ENCODE measurements at places on chromosomes 7 and 10.

DNA sequence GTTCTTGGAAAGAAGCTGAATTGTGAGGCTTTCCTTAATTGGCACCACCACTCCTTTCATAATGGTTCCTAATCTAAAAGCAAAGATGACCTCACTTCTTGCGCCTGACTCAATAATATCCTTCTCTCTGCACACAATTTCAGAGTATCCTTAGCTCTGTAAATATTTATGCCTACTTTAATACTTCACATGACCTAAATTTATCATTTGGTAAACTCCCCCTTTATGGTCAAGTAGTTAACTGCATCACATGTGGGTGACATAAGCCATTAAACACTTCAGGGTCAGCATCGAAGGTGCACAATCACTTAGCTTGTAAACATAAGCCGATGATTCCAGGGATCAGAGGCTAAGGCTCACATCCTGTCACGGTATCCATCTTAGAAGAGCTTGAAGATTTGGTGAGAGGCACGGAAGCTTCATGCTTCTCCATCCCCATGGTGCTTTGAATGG lies 7.3 kb upstream of the RHOBTB1 start:
- peak; percentile 24 for DNase-seq

DNA sequence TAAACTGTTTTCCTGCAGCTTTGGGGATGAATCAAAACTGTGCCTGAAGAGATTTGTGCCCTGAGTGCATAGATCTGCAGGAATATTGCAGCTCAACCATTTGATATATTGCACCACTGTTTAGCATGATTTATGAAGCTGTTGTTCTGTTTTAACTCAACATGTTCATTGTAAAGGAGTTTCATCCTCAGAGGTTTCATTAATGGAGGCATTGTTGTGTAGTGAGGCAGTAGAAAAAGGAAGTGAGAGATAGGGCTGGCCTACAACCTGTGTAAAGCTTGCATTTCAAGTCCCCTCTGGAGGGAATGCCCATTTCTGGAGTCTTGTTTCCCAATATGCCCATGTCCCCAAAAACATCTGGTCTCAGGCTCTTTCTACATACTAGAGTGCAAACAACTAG lies 67.5 kb downstream of the DNAJC12 start:
- DNase-seq, result no peak

- DNase-seq, result no peak
Measured at GRCh38 chr10:3402187-3402751, 229.7 kb upstream of the PITRM1 start.

GRCh38 chr7:27220440-27220955 lies 20.6 kb upstream of the HOXA13 start:
- no peak for DNase-seq

DNA sequence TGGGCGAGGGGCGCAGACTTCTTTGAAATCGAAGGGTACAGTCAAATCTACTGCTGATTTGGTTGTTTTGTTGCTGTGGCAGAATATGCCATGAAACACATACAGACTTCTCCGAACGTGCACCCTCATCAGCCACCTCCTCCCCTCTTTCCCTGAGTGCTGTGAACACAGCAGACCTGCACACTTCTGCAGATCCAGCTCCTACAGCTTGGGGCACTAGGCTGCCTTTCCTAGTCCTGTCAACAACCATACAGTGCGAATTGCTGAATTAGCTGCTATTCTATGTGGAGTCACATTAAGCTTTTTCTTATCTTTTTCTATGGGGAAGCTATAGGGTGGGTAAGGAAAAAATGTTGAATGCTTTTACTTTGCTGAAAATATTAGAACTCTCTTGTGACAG lies 57.5 kb downstream of the COL17A1 start:
- DNase-seq, result no peak

- no peak for DNase-seq
Measured at GRCh38 chr7:79789584-79790345, 336.3 kb upstream of the MAGI2 start.

- DNase-seq, result no peak
Measured at GRCh38 chr7:14717816-14718215, 184.7 kb downstream of the DGKB start.

DNA sequence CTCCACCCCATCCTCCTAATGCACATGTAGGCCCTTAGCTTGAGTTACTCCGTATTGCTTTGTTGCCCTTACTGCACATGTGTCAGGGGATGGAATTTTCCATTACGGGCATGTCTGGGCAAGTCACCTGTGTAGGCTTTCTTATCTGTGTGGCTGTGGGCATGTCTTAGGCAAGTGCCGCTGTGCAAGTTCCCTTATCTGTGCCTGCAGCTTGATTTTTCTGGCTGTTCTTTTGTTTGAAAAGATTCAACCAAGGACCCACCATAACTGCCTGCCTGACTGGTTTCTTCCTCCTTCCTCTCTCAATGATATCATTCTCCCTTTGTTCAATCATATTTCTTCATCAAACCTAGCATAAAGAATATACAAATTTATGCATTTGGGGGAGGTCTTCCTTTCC lies 88.5 kb downstream of the AKR1D1 start:
- DNase-seq, result no peak

DNA sequence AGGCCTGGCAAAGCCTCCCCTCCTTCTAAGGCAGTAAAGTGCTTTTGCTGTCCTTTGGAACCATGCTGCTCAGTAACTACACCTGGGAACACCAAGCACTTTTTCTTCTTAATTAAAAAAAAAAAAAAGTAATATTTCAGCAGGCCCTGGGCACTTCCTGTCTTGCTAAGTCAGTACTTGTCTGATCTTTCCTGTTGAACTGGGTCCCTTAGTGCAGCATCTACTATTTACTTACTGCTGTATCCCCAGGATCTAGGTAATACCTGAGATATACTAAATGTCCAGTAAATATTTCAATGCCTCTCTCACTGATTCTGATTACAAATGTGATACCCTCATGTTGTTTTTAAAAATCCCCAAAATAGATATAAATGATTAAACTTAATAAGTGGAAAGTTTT lies 77.4 kb downstream of the PPP1R3C start:
- DNase-seq, result no peak

DNA sequence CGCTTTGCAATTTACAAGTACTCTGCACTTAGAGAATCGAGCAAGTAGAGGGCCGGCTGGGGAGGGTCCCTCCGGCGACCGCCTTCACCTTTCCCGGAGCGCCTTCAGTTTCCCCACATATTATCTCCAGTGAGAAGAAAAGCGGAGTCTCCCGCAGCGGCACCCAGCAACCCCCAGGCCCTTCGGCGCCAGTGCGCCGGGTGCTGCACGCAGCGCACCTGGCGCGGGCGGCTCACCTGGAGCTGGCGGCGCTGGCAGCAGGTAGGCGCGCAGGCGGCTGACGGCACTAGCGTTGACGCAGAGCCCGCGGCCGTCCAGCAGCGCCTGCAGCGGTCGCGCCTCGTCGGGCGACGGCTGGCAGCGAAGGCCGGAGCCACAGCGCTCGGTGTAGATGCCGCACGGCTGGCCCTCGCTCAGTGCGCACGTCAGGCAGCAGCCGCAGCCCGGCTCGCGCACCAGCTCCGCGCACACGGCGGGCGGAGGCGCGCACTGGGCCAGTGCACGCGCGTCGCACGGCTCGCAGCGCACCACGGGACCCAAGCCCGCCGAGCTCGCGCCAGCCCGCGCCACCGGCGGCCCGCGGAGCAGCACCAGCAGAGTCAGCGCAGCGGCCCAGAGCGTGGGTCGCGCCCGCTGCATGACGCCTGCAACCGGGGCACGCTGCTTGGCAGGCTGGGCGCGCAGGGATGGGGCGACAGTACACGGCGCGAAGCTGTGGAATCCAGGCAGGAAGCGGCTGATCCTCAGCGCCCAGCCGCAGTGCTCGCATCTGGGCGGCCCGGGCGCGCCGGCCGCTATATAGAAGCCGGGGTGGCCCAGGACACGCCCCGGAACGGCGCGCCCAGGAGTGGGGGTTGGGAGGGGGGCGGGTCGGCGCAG lies at the start of gene IGFBP3:
Gene IGFBP3, minus strand, starts transcription at position 771 of the 879 bp plus-strand sequence. Its CDS starts 132 bp downstream, at position 639.
- no peak for DNase-seq

DNA sequence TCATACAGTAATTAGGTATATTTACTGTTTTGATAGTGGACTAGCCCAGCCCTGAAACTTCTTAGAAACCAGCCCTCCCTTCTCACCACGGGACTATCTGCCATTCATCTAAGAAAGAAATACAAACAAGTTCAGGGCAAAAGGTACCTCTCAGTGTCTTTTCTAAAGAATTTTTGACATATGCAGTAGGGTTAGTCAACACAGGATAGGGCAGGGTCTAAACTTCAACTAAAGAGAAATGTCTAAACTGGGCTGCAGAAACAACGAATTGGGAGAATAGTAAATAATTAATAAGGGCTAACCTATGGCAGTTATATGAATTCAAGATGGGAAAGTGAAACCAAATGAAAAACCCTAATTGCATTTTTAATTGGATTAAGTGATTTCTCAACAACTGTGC lies 496.6 kb downstream of the INHBA start:
- DNase-seq, result no peak

DNA sequence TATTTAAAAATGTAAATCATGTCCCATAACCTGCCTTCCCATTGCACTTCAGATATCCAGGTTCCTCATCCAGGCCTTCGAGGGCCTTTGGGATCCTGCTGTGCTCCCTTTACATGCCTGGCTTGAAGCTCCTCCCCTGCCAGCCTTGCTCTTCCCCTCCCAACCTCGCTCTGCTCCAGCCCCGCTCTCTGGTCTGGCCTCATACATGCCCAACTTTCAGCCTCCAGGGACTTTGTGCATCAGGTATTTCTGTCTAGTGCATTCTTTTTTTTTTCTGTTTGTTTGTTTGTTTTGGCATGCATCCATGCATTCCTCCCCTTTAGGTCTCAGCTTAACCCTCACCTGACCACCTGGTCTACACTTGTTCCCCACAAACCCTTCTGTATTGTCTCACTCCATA lies 160.3 kb downstream of the SNX10 start:
- no peak for DNase-seq

GRCh38 chr7:69896121-69896520 lies 297.8 kb downstream of the AUTS2 start:
- no peak for DNase-seq

- no peak for DNase-seq
Measured at GRCh38 chr10:97892939-97893338, 43.3 kb downstream of the GOLGA7B start.

DNA sequence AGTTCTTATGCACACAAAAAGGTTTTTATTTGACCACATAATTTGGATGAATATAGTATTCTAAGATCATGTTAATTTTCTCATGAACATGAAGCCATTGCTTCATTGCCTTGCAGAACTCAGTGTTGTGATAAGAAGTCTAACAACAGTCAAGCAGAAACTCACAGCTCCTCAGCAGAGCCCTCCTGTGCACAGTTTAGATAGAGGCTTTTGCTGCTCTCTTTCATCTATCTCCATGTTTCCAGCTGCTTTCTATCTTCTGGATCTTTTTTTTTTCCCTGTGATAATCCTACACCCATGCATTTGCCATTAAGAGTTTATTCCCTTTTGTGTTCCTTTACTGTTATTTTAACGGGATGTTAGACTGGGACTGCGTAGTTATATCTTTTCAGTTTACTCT lies 557.7 kb upstream of the LRRTM3 start:
- DNase-seq, result no peak

GRCh38 chr7:13198727-13199126 lies 511.3 kb downstream of the ARL4A start:
- DNase-seq, result no peak

GRCh38 chr7:134823400-134823799 lies 44.0 kb downstream of the CALD1 start:
- no peak for DNase-seq

- peak; percentile 88 for DNase-seq
Measured at GRCh38 chr10:70584909-70585544, 17.5 kb downstream of the PRF1 start.

GRCh38 chr7:78702770-78703169 lies 750.7 kb downstream of the MAGI2 start:
- DNase-seq, result no peak

DNA sequence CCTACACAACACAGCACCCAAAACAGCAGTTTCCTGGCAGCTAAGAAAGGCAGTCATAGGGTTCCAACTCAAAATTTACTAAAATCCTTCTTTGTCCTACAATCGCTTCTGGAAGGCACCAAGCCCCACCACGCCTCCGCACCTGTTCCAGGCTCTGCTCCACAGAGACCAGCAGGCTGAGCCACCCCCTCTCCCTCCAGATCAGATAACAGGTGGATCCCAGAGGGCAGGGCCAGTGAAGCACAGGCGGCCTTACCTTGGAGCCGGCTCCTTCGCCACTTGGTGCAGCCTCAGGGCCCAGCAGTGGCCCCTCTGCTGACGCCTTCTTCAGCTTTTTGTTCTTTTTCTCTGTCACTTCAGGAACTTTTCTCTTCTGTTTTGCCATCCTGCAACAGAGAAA lies 33.0 kb downstream of the ZFAND2A start:
- no peak for DNase-seq

DNA sequence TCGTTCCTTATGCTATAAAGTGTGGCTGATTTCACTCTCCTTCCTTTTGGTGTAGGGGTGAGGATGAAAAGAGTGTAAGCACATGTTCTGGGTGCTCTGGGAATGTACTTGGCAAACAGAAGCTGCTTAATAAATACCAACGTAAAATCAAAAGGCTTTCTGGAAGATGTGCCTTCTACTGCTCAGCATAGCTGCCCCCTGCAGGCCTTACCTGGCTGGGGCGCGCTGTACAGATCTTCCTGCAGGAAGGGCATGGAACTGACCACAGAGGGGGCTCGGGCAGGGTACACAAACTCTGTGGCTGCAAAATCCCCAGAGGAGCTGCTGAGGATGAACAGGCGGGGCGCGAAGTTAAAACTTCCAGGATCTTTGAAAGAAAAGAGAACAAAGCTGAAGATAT lies 169.4 kb downstream of the SVIL start:
- no peak for DNase-seq

- DNase-seq, result no peak
Measured at GRCh38 chr10:96410296-96410695, 51.5 kb upstream of the OPALIN start.

- no peak for DNase-seq
Measured at GRCh38 chr7:127290801-127291361, 38.1 kb upstream of the GRM8 start.

- DNase-seq, result no peak
Measured at GRCh38 chr10:99941942-99942820, 67.6 kb downstream of the DNMBP start.

DNA sequence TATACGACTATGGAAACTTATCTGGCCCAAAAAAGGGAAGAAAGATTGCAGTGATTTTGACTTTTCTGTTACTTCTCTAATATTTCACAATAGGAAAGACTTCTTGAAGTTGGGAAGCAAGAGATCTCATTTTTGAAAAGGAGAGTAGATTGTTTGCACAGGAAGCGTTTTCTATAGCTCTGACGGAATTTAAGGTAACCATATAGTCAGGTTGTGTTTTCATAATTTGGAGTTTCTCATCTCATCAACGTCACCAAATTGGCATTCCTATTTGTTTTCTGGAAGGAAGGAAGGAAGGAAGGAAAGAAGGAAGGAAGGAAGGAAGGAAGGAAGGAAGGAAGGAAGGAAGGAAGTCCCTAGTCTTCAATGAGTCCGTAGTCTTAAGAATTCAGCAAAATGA lies 732.0 kb downstream of the XPNPEP1 start:
- DNase-seq, result no peak

All from NCI-H1436 treated with DMSO at 0.1 percent for 48 hours (cell line).